ENCODE measurements at places on chromosomes 7 and 10.

DNA sequence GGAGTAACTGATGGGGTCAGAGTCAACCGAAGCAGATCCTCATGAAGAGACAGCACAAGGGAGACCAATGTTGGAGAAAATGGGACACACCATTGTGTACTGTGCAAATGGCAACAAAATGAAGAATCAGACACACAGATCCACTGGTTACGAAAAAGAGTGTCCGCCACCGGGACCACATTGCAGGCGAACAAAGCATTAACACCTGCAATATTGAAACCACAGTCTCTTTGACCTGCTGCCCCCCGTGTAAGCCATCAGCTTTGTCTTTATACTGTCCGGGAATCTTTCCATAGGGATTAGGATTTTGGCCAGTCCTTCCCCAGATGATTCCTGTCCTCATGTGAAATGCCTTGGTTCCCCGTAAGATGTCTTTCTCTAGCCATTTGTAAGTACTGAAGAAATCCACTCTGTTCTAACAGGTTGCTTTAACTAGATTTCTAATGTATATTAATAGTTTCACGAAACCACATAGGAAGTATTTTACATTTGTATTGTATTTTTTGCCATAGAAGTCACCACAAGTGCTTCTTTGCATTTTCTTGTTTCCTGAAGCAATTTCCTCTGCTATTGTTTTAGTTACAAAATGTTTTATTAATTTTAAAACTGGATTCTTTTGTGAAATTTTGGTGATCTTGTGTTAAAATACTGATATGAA, 140.8 kb upstream of the NFE2L3 start:
- DNase-seq: no peak

DNA sequence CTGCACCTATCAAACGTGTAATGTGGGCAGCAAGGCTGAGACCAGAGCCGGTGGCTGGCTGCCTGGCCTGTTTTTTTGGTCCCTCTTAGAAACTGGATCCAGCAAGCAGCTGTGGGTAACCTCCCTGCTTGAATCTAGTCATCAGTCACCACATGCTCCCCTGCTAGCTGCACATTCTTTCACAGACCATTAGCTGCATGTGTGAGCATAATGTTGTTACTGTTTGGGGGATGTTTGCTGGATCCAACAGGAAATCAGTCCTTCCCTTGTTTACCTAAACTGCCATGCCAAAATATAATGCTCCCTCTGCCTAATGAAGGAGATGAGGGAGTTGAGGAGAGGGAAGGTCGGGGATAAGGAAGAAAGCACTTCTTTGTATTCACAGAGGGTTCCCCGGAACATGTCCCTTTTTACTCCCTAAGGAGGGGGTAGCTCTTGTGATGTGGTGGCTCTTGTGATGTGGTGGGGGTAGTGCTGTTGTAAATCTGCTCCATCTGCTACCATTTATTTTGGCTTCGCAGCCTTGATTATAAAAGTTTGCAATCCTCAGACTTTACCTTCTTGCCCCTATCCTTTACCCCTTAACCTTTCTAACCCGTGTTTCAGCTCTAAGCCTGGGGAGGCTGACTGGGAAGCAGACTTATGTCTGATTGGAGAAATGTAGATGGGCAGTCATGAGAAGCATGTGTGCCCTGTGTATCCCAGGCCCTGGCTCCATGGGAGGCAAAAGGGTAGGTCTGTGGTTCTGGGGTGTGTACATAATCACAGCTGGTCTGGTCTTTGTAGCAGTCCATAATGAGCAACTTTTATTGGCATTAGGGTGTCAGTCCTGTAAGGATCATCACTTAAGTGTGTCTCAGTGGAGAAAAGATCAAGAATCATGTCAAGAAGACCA, 20.8 kb downstream of the LOXL4 start:
- peak; percentile 72 for DNase-seq

GRCh38 chr10:74453169-74453568, 302.1 kb downstream of the ADK start:
- DNase-seq: peak; percentile 2

DNA sequence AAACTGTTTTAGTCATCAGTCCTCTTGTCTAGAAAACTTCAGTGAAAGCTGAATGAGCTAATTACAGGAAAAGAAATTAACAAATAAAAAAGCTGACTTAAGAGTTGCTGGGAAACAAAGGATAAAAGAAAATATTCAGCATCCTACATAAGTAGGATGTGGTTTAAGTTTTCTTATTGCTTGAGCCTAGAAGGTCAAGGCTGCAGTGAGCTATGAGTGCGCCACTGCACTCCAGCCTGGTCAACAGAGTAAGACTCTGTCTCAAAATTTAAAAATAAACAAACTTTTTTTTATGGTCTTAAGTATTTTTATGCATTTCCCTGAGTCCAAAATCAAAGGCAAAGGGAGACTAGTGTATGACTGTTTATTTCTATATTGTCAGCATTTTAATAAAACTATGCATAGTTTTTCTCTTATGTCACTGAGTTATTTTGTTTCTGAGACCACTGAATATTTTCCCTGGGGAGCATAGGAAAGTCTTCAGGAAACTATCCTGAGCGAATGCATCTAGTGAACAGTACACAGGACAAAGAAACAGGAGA, 40.0 kb upstream of the LRRN3 start:
- DNase-seq: no peak

GRCh38 chr10:97844678-97845077, 5.0 kb upstream of the GOLGA7B start:
- no peak for DNase-seq

DNA sequence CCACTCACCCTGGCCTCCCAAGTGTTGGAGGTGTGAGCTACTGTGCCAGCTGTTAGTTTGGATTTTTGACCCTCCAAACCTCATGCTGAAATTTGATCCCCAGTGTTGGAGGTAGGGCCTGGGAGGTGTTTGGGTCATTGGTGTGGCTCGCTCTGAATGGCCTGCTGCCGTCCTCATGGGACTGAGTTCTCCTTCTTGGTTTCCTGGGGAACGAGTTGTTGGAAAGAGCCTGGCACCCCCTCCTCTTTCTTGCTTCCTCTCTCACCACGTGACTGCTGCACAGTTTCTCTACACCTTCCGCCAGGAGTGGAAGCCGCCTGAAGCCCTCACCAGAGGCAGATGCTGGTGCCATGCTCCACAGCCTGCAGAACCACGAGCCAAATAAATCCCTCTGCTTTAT, 253.5 kb downstream of the PHTF2 start:
- DNase-seq: no peak

GRCh38 chr7:120583899-120584586, 273.9 kb downstream of the TSPAN12 start:
- DNase-seq: peak; percentile 13

Measured in NCI-H2171 treated with DMSO at 0.1 percent for 48 hours (cell line).